Stimulated activated CD8-positive, alpha-beta memory T cell treated with anti-CD3 and anti-CD28 coated beads, Interleukin-7, amount 100 ng/mL, for 1 hour (primary cell): ENCODE measurements at places on chromosomes 2 and 18.

GRCh38 chr2:7950035-7950612, 731.7 kb upstream of the ID2 start:
- no peak for DNase-seq

- DNase-seq: no peak
Measured at GRCh38 chr18:10015941-10016819, 102.4 kb downstream of the VAPA start.

GRCh38 chr18:35172009-35172408, 68.8 kb upstream of the ZNF397 start:
- no peak for DNase-seq

- no peak for DNase-seq
Measured at GRCh38 chr2:195613922-195614321, 43.1 kb upstream of the SLC39A10 start.

- no peak for DNase-seq
Measured at GRCh38 chr2:84919885-84920580, 14.6 kb downstream of the TMSB10 start.

DNA sequence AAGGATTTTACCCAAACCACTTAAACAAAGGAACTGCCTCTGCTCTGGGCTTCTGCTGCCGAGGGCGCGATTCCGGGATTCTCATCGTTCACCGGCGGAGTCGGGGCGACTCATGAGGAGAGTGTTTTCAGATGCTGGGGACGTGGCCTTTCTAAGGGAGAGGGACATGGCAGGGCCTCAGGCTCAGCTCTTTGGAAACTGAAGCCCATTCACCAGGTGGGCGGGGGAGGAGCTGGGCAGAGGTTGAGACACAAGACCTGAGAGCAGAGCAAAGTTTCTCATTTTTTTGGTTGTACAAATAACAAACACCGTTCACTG, 29.8 kb downstream of the NFATC1 start:
- DNase-seq: no peak

DNA sequence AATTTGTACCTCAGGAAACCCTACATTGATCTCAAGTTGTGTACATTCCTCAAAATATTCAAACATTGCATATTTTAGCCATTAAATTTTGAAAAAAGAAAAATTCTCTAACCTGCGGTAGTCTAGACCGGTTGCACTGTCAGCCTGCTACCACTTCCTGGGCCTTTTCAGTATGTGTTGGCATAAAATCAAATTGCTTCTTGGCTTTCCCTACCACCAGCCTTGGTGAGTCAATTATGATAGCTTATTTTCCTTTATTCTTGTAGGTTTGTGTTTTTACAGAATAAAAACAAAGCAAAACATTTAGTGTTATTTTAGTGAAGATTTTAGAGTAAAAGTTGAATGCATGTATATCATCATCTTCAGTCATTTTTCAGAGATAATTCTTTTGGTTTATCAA, 61.2 kb downstream of the FAM171B start:
- no peak for DNase-seq
